Left kidney (tissue), 8 donors: ENCODE measurements at places on chromosomes 4 and X. TPM values are rescaled to one million over a fixed set of nuclear protein-coding genes. Genes with fewer than 3 reads are reported as not detected.

Gene N4BP2
- polyA plus RNA-seq = 30.9 TPM

Gene LEF1
- polyA plus RNA-seq = 83.2 TPM

Gene CT45A10
- not detected for polyA plus RNA-seq

Gene CLGN
- polyA plus RNA-seq = 4.3 TPM

Gene SPANXA1
- not detected for polyA plus RNA-seq

Gene KLB
- 0.27 TPM for polyA plus RNA-seq

Gene SLC39A8
- 18.8 TPM for polyA plus RNA-seq

Gene TCP11X2
- 2.4 TPM for polyA plus RNA-seq

Gene CHRDL1
- 12.9 TPM for polyA plus RNA-seq

Gene CXCL11
- polyA plus RNA-seq = not detected

- peak; percentile 36 for DNase-seq
These were observed 66.1 kb downstream of the NR3C2 start for GRCh38 chr4:148376151-148376550.

DNA sequence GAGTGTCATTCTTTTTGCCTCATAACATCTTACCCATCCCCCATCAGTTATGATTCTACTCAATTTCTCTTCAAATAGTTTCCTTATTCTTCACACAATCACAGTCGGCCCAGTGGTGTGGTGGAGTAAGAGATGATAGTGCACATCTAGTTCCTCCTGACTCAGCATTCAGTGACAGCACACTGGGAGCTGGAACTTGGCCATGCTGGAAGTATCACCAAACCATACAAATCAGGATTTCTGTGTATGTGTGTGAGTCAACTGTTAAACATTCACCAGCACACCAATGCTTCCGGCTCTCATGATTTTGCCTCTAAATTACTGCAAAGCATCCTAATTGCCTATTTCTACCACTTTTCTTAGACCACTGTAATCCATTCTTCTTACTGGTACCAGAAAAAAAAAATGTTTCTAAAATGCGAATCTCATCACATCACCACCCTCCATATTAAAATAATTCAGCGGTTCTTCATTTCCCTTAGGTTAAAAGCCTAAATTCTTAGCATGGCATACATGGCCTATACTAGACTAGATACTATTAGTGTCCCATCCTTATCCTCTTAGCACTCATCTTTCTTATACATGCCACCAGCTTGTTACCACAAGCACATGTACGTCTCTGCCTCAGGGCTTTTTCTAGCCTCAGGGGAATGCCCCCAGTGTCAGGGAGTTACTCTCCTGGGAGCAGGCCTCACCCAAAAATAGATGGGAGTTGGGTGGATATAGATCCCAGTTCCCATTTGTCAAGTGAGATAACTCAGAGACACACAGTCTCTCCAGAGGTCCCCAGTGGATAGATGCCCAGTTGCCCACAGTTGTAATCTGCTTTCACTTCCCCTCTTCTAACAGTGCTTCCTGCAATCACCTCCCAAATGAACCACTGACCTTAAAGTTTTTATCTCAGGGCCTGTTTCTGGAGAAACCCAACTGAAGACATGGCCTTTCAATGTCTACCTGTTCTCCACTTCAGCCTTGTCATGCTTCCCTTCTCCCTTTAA, 49.2 kb upstream of the DDX53 start:
- DNase-seq = no peak

DNA sequence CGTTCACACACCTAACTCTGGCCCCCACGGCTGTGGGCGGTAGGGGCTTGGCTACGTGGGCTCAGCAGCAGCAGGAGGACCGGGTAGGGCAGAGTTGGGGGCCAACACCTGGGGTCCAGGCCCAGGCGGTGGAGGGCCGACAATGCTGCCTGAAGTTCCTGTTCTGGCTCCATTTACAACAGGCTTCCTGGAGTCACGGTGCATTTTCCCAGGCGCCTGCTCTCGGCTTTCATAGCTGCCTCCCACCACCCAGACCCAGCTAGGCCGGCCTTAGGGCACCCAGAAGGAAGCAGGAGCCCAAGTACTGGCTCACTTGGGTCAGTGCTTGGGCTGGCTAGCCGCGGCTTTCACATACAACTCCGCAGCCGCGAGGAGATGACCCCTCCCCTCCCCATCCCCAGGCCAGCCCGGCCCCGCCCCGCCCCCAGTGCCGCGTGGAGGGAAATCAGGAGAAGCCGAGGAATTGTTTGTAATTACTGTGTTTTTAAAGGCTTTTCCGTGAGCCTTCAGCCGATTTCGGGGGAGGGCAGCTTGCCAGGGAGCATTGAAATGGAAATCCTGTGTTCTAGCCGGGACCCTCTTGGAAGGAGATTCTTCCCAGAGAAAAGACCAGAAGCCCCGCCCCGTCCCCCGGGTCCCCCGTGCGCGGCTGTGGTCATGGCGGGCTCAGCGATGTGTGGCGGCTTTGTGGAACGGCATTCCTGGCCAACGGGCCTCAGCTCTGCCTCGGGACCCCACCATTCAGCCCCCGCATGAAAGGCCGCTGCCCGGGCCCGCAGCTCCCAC, 28.5 kb downstream of the PJA1 start:
- DNase-seq = peak; percentile 40

- no peak for DNase-seq
These were observed 65.0 kb upstream of the SEC24B start for GRCh38 chr4:109368661-109369060.

GRCh38 chrX:72274526-72274925, 2.5 kb downstream of the RPS4X start:
- no peak for DNase-seq

DNA sequence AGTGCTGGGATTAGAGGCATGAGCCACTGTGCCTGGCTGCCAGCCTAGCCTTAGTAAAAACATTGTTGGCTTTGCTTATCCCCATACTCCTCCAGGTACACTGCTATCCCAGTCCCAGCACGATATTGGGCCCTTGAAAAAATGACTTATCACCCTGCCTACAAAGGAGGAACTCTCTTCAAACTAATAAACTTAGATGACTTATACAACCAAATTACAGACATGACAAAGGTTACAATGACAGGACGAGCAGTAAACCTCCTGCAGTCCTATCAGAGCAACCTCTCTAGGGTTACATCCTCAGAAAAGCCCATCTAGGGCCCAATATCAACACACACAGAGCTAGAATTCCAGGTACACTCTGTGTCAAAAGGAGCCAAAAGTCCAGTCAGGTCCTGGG, 5.7 kb upstream of the HERC5 start:
- DNase-seq = no peak

DNA sequence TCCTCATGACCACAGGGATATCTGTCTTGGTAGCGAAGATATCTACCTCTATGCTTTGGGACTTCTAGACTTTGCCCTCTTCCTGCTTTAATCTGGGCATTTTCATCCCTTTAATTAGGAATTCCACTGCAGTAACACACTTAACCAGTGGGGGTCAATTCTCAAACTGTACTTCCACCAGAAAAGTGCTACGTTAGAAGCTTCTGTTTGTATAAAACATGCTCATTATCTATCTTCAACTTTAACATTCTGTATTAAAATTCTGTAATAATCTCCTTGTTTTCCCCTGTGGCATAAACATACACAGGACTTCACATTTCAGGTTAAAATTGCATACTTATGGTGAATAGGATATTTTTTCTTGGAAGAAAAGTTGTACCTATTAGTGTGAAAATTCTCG, 105.6 kb downstream of the AMMECR1 start:
- no peak for DNase-seq

GRCh38 chrX:31449965-31450364, 378.1 kb upstream of the FTHL17 start:
- no peak for DNase-seq

GRCh38 chr4:24419181-24420034, 164.9 kb downstream of the DHX15 start:
- peak; percentile 78 for DNase-seq

GRCh38 chrX:114611018-114611619, 27.2 kb downstream of the HTR2C start:
- peak; percentile 27 for DNase-seq

GRCh38 chr4:114921790-114922591, 191.4 kb downstream of the NDST4 start:
- DNase-seq = no peak

- no peak for DNase-seq
These were observed 390.1 kb downstream of the PDGFC start for GRCh38 chr4:156581282-156582063.
